ENCODE measurements at places on chromosomes 6 and 20. TPM values are rescaled to one million over a fixed set of nuclear protein-coding genes. Genes with fewer than 3 reads are reported as not detected.

The EYS gene
- polyA plus RNA-seq = not detected

The ZSCAN23 gene
- polyA plus RNA-seq = 3.5 TPM

The NNAT gene
- polyA plus RNA-seq = 18.6 TPM

The PLCG1 gene
- polyA plus RNA-seq = 106 TPM

The ANKEF1 gene
- 3.0 TPM for polyA plus RNA-seq

The RTN4IP1 gene
- 5.7 TPM for polyA plus RNA-seq

The LY6G6F gene
- polyA plus RNA-seq = not detected

The FOXF2 gene
- polyA plus RNA-seq = 8.4 TPM

All from small intestine (tissue), 16 donors.